ENCODE measurements at places on chromosomes 11 and 22.

GRCh38 chr22:24763872-24764485, 10.5 kb downstream of the PIWIL3 start:
- DNase-seq: no peak

- no peak for DNase-seq
These were observed 29.0 kb upstream of the DNAJB7 start for GRCh38 chr22:40890881-40891280.

GRCh38 chr11:66421492-66422205, 814 bp downstream of the NPAS4 start:
- no peak for DNase-seq

GRCh38 chr11:44304091-44305025, 5.6 kb downstream of the ALX4 start:
- DNase-seq: no peak

DNA sequence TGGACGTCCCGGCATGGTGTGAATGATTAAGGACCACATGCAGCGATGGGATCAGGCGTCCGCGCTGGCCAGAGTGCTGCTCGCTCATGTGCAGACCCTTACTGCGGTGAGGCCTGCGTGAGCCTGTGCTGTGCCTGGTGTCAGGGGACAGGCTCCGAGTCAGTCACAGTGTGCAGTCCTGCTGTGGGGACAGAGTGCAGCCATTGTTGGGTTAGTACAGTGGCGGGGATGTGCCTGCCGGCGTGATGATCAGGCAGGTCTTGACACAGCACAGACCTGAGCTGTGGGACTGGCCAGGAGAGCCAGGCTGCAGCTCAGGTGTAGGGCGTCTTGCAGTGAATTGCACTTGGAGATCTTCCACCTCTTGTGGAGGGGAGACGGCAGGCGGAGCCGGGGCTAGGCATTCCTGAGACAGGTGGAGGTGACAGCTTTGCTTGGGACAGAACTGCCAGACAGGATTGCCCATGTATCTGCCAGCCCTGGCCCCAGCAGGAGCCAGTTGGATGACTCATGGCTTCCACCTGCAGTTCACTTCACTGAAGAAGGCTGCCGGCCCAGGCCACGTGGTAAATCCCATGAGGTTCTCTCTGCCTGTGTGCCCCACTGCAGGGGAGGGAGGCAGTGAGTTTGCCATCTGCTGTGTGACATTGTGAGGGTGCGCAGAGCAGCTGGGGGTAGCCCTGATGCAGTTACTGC, 17.3 kb downstream of the TRMU start:
- peak; percentile 35 for DNase-seq

DNA sequence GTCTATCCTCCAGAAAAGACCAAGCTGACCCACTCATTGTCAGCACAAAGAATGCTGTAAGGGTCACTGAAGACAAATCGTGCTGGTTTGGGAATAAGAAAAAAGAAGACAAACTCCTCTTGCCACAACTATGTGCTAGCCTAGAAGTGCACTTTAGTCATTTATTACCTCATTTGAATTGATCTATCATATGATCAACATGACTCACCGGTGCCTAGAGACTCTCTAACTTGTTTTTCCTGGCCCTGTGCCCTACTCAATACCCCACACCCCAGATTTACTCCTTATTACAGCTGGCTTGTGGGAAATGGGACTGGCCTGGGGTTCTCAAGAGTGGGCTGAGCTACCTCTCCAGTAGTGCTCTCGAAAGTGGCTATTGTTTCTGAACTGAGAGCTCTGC, 35.9 kb upstream of the HORMAD2 start:
- DNase-seq: no peak

DNA sequence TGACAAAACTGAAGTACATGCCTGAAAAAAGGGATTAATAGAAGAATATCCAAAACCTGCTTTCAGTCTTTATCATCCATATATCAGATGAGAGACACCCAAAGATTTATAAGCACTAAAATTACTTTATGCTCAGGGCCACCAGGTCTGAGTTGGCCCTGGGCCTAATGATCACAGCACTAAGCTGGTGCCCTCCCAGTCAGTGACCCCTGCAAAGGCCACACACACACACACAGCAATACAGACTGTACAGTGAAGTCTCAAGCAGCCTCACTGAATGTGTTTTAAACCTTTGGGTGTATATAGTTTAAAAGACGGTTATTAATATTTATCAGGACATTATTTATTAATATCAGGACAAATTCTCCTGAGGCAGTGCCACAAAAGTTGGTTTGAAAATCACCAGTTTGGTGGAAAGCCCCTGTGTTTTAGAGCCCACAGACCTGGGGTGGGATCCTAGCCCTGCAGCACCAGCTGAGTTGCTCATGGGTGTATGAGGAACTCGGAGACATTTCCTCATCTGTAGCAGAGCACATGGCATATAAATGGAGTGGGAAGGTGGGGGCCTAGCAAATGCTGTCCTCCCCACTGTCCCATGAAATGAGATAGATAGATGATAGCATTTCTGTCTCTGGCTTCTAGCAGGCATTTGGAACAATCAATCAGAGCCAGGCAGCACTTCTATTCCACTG, 48.4 kb upstream of the HORMAD2 start:
- DNase-seq: no peak

GRCh38 chr11:34072832-34073231, 21.3 kb downstream of the CAPRIN1 start:
- no peak for DNase-seq

GRCh38 chr11:34575671-34576070, 45.2 kb upstream of the EHF start:
- no peak for DNase-seq

DNA sequence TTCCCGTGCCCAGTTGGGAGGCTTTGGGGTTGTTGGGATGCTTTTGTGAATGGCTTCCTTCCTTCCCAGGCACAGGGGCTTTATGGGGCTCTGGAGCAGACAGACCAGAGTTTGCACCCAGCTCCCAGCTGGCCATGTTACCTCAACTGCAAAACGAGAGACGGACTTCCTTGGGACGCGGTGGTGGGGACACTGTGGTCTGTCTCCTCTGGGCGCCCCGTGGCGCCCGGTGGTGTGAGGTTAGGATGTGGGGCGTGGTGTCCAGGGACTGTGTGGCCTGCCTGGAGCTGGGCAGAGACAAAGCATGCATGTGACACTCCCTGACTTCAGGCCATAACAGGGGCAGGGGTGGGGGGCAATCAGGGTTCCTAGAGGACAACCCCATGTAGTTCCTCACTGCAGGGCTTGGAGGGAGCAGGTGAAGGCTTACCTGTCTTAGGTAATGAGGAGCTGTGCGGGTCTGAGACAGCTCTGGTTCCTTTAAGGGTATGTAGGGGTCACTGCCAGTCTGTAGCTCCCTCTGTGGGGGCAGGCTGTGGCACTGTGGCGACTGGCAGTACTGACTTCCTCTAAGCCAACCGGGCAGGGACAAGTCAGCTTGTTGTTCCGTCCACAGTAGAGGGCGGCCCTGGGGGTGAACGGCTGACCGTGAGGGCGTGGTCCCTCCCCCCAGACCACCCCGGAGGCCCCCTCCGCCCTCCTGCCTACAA, 14.4 kb downstream of the KCNQ1 start:
- DNase-seq: no peak

Measured in COR-L47 (cell line).